ENCODE measurements at places on chromosomes 7 and 10. TPM values are rescaled to one million over a fixed set of nuclear protein-coding genes. Genes with fewer than 3 reads are reported as not detected.

- no peak for DNase-seq
Observed at GRCh38 chr7:29332042-29332811, 137.7 kb downstream of the CHN2 start.

- no peak for DNase-seq
Observed at GRCh38 chr10:75611172-75611992, 180.0 kb downstream of the LRMDA start.

SUGCT gene
- 11.8 TPM for total RNA-seq

LIPK gene
- not detected for total RNA-seq

DNA sequence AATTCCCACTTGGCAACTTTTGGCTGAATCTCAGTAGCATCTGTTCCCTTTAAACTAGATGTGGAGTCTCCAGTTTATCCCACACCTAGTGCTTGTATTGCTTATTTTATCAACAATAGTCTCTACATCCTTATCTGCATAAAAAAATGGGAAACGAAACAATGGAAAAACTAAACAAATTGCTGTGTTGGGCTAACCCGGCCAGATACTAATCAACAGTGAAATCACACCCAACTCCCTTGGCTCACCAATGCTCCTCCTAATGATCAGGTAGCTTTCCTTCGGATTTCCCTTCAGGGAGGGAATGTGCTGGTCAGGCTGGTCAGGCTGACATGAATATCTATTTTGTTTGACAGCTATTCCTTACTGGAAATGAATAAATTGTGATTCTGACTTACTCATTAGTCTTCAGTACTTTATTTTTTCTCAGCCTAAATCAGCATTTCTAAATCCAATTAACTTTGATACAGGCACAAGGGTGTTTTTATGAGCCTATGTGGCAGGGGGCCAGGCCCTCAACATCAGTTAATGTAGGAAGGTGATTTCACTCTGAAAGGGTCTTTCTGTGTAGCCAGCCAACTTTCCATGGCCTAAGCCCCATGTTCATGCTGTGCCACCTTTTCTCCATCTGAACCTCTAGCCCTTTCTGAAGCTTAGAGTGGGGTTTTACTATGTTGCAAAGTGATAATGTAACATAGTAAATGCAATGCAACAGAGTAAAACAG lies 170.5 kb upstream of the NPSR1 start:
- no peak for DNase-seq

DNA sequence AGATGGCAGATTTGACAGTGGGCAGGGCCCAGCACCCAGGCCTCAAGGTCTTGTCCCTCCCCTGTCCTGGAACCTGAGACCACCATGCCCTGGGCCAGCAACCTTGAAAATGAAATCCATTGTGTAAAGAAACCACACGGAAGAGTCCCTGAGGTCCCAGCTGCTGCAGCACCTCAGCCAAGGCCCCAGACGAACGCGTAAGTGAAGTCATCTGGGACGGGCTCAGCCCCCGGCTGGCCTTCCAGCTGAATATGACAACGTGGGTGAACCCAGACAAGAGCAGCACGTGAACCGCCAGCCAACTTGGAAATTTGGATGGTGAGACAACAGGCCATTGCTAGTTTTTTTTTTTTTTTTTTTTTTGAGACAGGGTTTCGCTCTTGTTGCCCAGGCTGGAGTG lies 70.3 kb downstream of the CYTH3 start:
- DNase-seq, result no peak

- DNase-seq, result no peak
Observed at GRCh38 chr7:67913604-67914003, 917.0 kb downstream of the TYW1 start.

BHLHA15 gene
- not detected for total RNA-seq

DNA sequence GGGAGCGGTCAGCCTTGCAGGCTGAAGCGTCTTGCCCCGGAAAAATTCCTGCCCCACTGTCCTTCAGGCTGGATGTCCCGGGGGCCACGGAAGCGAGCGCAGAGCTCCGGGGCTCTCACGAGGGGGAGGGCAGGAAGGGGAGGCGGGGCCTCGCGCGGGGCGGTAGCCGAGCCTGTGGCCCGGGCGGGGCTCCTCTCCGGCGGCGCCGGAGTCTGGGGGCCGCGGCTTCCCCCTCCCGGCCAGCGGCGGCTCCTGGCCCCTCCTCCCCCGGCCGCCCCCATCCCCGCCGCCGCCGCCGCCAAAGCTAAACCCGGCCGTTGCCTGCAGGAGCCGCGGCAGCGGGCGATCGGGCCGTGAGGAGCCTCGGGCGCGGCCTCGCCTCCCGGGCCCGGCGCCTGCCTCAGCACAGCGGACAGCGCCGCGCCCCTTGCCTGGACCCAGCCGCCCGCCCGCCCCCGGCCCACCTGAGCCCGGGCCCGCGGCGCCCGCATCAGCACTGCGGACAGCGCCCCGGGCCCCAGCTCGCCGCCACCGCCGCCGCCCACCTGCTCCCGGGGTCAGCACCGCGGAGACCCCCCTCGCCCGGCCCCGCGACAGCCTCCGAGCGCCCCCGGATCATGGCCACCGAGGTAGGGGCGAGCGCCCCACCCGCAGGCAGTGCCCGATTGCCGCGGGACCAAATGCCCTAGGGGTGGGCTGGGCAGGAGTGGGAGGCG lies at the start of gene GOLGA7B:
Gene GOLGA7B (plus strand): TSS at position 157 of the 716 bp plus-strand sequence. CDS start 461 bp downstream, at position 618.
- peak; percentile 52 for DNase-seq

DNA sequence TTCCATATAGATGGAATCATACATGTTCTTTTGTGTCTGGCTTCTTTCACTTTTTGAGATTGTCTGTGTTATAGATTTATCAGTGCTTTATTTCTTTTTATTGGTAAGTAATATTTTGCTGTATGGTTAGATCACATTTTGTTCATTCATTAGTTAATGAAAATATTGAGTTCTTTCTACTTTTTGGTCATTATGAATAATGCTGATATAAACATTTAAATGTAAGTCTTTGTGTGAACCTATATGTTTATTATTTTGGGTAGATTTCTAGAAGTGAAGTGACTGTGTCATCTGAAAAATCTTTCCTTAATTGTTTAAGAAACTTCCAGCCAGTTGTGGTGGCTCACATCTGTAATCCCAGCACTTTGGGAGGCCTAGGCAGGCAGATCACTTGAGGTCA lies 11.4 kb upstream of the VWDE start:
- no peak for DNase-seq

PYROXD2 gene
- 1.0 TPM for total RNA-seq

TMEM254 gene
- 5.5 TPM for total RNA-seq

DNA sequence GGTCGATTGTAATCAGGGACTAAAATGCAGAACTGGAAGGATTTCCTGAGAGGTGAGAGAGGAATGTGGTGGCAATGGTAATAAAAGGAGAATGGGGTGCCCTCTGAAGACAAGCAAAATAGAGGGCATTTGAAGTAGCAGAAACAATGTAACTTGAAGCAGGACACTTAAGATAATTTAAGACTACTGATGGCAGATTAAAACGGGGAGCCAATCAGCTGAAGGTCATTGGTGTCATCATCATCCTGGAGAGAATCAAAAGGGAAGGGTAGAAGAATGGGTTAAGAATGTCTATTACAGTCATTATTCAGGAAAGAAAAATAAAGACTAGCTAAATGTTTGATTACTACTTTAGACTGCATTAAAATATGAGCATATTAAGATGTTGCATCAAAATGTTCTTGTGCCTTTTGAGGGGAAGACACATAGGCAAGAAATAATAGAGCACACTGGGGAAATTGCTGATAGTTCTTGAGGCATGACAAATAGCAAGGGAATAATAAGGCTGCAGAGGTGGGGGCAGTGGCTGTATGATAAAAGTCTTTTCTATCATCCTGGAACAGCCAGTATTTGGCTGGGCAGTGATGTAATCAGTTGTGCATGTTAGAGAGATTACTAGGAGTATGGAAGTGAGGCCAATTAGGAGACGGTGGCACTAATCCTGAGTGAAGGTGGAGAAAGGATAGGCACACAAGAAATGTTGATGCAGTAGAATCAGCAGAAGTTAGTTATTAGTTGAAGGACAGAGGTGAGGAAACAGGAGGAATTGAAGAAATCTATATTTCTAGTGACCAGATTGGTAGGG lies 60.2 kb downstream of the CCDC71L start:
- no peak for DNase-seq

GRCh38 chr7:66359656-66360211 lies 154.6 kb downstream of the TPST1 start:
- DNase-seq, result no peak

PKD2L1 gene
- total RNA-seq, result not detected

GRCh38 chr7:28688174-28688573 lies 270.0 kb downstream of the TRIL start:
- DNase-seq, result no peak

DNA sequence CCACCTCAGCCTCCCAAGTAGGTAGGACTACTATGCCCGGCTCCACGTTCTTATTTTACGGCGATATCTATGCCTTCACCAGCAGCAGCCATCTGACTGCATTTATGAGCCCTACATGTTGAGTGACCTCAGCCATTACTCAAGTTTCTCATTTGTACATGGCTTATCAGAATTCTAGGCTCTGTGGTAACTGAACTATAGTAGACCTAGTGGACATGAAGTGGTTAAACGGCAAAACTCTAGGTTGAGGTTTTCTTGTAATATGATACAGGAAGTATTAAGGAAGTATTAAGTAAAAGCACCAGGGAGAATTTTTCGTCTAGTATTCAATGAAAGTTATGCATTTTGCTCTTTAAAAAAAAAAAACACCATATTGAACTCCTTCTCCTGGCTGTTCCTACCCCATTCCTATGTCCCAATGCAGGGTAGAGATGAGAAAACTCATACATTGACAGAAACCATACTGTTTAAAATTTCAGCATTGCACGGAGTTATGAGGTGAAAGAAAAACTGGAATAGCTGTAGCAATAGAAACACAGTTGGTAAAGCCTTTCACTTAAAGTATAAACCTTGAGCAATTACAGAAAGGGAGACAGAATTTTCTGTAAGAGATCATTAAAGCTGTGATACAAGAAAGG lies 39.8 kb upstream of the EPC1 start:
- DNase-seq, result no peak

DNA sequence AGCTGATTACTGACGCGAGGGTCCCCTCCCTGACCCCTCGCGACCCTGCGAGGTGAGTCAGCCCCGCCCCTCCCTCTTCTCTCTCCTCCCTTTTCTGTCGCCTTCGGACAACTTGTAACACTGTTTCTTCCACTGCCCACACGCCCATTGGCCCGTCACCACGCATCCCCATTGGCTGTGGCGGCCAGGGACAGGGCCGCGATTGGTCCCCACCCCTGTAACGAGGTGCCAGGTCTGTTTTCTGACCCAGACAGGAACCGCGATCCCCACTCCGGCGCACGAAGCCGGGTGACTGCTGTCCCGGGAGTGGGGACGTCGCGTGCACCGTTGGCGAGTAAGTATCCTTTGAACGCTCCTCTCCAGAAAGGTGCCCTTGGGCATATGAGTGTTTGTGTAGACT lies at the start of gene STRA8:
Gene STRA8 (plus strand): TSS at position 269 of the 400 bp plus-strand sequence. CDS start 6,687 bp downstream, outside the sequence.
- DNase-seq, result no peak

PLEKHA8 gene
- 23.2 TPM for total RNA-seq

GRCh38 chr10:34145715-34146114 lies 669.4 kb downstream of the PARD3 start:
- peak; percentile 17 for DNase-seq

DNA sequence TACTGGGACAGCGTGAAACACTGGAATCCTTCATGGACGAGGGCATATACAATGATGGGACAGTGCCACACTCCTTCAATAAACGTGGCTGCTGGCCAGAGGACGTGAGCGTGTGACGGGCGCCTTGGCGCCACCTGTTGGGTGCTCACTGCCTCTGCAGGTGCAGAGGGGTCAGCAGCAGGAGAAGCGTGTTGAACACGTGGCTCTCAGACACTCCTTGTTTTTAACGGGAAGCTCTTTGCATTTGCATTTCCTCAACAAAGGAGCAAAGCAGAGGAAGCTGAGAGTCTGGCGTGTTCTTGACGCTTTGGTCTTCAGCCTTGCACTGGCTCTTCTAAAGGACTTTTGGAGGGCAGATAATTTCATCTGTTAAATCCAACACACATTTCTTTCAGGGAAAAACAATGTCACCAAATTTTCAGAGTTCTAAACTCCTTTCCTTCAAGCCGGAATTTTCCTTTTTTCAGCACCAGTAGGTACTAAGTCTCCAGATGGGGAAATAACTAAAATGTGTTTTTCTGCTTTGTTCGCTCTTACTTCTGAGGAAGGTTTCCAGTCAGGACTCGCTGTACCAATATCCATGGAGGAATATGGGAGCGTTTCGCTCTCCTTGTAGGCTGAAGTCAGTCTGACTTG lies 2.9 kb upstream of the GET4 start:
- DNase-seq, result peak; percentile 88

- peak; percentile 76 for DNase-seq
Observed at GRCh38 chr10:103491729-103492364, 1.7 kb upstream of the NEURL1 start.

GRCh38 chr10:22442063-22442462 lies 96.8 kb downstream of the SPAG6 start:
- no peak for DNase-seq

IL2RA gene
- total RNA-seq, result not detected

GRCh38 chr10:4083509-4084003 lies 298.5 kb upstream of the KLF6 start:
- DNase-seq, result no peak

- peak; percentile 96 for DNase-seq
Observed at GRCh38 chr7:40717242-40717641, 582.4 kb downstream of the SUGCT start.

BMPER gene
- 0.09 TPM for total RNA-seq

GRCh38 chr7:43764807-43765491 lies 6.5 kb downstream of the BLVRA start:
- DNase-seq, result no peak

DNA sequence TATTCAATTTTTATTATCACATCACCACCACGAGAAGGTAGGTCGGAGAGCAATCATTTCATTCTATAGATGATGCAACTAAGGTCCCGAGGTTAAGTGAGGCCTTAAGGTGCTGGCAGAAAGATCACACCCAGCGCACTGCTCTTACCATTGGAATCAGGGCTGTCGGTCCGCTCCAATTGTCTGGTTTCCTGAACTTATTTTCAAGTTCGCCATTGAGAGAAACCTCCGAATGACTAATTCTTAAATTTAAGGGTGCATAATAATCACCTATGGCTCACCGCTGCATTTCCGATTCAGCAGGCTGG lies 625 bp upstream of the GSTO2 start:
- no peak for DNase-seq

DNA sequence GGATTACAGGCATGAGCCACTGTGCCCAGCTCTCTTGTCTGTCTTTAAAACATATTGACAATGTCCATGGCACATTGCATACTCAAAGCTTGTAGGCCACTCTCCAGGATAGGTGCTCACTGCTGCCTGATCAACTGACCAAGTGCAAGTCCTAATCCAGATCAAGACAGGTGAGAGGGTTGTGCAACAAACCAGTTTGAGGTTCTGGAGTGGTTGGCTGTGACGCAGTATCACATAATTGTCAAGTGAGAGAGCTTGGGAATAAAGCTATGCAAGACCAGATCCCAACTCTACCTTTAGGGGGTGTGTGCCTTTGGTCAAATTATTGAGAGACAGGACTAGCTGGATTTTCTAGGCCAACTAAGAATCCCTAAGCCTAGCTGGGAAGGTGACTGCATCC lies 43.0 kb upstream of the OPN4 start:
- DNase-seq, result no peak

FOXP2 gene
- 1.7 TPM for total RNA-seq

IDI2 gene
- total RNA-seq, result not detected

HERC4 gene
- 36.6 TPM for total RNA-seq

GRCh38 chr10:27743877-27744801 lies 1.5 kb downstream of the MKX start:
- peak; percentile 56 for DNase-seq

DYDC2 gene
- total RNA-seq, result not detected

GRCh38 chr10:126838316-126838715 lies 66.9 kb upstream of the DOCK1 start:
- DNase-seq, result no peak

ZNF22 gene
- 26.3 TPM for total RNA-seq

GJD4 gene
- not detected for total RNA-seq

- DNase-seq, result no peak
Observed at GRCh38 chr10:84543948-84544347, 215.6 kb downstream of the CCSER2 start.

Measured in Daoy (cell line).